Pancreas (tissue), 10 donors: ENCODE measurements at places on chromosomes 4 and X. TPM values are rescaled to one million over a fixed set of nuclear protein-coding genes. Genes with fewer than 3 reads are reported as not detected.

Gene TET2
- 7.5 TPM for total RNA-seq

Gene ASB12
- total RNA-seq = not detected

DNA sequence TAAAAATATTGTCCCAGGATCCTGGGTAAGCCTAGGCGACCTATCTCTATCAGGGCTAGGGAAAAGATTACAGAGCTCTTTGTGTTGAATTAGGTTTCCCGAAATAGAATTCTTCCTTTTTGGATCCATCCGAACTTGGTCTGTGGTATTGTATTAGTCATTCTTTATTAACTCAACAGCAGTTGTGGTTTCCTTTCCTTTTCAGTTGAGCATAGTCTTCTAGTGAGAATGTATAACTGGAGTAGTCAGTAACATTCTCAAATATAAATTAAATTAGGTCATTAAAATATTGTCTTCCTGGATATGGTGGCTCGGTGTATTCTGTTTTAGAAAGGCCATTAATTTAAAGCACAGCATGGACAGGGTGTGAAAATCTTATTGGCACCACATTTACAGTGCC is 520.4 kb downstream of the NLGN4X start:
- DNase-seq = no peak

DNA sequence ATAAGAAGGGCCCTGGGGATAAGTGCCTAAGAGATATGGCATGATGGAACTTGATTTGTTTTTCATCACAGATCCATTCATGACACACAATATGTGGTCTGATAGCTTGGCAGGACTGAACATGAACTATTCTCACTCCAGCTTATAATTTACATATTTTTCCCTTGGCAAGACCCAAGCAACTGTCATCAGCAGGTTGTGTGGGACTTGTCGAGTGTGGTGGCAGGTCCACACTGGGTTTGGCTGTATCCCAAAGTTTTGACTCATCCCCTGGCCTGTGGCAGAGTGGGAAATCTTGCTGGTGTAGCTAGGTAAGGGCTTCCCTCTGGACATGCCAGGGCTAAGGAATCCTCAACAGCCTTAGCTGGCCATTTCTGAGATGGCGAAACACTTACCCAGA is 81.0 kb upstream of the STIM2 start:
- no peak for DNase-seq

GRCh38 chr4:10841697-10842096 is 157.1 kb upstream of the CLNK start:
- no peak for DNase-seq

DNA sequence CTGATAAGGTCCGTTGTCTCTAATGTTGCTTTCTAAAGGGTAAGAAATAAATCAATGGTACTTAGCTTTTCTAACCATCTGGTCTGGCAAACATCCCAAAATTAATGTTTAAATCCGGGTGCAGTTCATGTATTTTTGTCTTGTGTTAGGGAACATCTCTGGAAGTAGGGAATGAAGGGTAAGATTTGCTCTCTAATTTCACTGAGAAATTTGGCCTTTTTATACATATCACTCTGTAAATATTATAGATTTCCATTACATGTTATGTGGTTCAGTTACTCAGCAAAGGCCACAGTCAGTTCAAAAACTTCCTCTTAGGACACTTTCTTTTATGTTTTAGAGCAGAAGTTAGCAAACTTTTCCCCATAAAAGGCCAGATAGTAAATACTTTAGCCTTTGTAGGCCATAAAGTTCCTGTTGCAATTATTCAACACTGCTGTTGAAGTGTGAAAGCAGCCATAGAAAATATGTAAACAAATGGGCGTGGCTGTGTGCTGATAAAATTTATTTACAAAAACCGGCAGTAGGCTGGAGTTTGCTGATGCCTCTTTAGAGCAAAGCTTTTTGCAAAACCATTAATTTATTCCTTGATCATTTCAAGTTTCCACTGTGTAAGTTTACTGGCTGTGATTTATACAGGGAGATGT is 218.1 kb downstream of the ANTXR2 start:
- no peak for DNase-seq

- no peak for DNase-seq
Measured at GRCh38 chrX:154044091-154044490, 24.4 kb upstream of the IRAK1 start.
